Upper lobe of left lung (tissue), 6 donors: ENCODE measurements at places on chromosomes 6 and 20. TPM values are rescaled to one million over a fixed set of nuclear protein-coding genes. Genes with fewer than 3 reads are reported as not detected.

- DNase-seq: no peak
Measured at GRCh38 chr20:43915211-43916072, 790 bp downstream of the TOX2 start.

DNA sequence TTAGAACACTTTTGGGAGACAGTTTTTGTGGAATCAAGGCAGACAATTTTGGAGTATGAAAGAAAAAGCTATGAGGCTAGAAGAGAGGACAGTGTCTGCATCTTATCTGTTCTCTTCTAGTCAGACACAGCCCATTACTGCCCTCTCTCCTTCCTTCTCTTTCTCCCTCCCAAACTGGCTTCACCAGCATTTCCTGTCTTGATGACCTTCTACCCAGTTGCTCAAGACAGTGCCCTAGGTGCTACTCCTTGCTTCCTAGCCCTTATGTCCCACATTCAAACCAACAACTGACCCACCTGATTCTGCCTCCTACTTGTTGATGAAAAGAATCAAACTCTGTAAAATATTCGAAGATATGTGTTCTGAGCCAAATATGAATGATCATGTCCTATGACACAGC lies 116.4 kb upstream of the RIPOR2 start:
- DNase-seq: no peak

DNA sequence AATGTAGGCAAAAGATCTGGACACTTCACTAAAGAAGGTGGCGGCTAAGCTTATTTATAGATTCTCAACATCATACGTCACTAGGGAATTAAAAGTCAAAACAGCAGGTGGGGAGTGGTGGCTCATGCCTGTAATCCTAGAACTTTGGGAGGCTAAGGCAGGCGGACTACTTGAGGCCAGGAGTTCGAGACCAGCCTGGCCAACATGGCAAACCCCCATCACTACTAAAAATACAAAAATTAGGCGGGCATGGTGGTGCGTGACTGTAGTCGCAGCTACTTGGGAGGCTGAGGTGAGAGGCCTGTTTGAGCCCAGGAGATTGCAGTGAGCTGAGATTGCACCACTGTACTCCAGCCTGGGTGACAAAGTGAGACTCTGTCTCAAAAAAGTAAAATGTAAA lies 74.6 kb downstream of the GPX5 start:
- DNase-seq: no peak

DNA sequence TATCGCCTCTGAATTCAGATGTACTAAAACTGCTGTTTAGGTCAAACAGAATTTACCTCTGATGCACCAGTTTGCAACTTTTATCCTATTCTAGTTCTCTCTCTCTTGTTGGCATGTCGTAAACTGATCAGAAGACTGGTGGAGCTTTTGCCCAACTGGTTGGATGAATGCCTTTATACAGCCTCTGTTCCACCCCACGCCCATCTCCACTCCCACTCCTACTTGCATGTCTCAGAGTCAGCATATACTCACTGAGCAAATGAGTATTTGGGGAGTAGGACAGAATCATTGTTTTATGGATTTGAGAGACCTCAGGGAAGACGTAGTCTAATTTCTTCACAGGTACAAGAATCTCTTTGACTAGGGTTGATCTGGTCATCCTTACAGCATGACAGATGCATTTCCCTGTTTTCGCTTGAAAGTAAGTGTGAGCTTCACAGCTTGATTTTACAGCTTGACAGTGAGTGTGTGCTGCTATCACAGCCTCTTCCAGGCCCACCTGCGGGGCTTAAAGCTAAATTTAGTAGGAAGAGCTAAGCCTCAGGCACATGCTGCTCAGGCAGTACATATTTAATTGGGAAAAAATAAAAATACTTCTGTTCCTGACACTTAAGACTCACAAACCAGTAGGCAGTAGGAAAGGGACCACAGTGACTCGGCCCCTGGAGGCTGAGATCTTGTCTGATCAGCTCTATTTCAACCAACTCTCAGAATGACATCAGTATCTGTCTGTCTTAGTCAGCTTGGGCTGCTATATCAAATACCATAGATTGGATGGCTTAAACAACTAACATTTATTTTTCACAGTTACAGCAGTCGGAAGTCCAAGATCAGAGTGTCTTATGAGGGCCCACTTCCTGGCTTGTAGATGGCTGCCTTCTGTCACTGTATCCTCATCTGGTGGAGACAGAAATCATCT lies 30.4 kb downstream of the TRMT6 start:
- DNase-seq: no peak

- DNase-seq: no peak
Measured at GRCh38 chr20:4051413-4052138, 36.2 kb upstream of the RNF24 start.

DNA sequence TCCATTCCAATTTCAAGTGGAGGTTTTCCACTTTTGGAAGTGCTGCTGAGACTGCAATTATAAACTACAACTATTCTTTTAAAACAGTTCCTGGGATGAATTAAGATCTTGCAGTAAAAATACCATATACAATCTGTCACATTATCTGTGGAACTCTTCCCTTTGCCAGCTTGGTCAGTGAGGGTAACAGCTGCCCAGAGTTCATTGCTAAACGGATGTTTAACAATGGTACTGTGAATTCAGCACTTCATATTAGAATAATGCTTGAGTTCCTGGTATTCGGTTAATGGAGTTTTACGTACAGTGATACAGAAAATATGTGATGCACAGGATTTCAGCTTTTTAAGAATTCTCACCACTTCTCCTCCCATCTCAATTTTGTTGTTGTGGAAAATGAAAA lies 51.5 kb downstream of the KCNS1 start:
- no peak for DNase-seq

GRCh38 chr20:16433293-16433580 lies 140.0 kb downstream of the KIF16B start:
- DNase-seq: no peak

DNA sequence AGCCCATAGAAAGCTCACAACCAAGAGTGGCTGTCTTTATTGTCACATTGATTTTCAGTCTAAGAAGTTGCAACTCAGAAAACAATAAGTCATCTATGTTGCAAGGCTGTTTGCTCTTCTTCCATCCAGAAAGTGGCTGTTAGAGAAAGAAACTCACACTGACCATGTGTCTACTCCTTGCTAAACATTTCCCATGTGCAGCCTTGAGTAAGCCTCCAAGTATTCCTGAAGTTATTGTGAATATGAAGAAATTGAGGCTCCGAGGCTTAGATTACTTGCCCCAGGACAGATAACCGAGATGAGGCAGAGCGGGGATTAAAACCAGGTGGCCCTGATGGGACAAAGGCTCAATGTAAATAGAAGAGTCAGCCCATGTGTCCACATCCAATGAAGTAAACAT lies 105.0 kb downstream of the SPTLC3 start:
- no peak for DNase-seq

DNA sequence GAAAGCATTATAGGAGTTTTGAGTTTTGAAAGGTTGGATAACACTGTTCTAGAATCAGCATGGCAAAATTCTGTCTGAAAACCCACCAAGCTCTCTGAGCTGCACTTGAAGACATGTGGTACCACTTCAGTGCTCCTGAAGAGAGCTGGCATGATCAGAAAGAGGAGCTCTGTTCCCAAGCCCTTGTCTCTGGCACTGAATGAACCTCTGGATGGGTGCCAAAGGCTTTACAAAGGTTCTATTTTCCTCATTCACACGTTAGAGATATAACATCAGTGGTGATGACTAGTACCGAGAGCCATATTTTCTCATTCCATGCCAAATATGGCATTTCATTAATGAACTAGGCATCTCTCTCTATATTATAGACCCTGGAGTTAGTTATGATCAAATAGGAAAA lies 301.8 kb upstream of the ID4 start:
- DNase-seq: no peak

DNA sequence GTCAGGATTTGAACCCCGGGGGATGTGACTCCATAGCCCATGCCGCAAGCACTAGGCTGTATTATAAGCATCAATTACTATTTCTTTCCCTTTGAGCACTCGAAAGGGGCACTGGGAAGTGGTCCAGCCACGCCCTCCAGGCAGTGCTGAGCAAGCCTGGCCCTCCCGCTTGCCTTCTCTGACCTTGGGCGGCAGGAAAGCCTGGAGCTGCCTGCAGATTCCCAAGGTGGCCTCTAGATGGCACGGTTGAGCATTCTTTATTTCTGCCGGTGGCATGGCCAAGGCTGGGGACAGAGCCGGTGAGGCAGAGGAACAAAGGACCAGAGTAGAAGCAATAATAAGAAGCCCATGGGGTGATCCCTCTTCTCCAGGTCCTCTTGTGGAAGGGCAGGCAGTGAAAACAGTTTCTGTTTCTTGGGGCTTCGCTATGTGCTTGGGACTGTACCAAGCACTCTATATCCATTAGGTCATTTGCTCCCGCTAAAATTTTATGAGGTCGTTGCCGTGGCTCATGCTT lies 32.0 kb downstream of the ARHGAP40 start:
- DNase-seq: peak; percentile 30

The BPIFA3 gene
- total RNA-seq: not detected

The NAPB gene
- 10.5 TPM for total RNA-seq

The GATA5 gene
- 0.98 TPM for total RNA-seq

The IL20RA gene
- 8.4 TPM for total RNA-seq
